ENCODE measurements at places on chromosomes 2 and 18.

DNA sequence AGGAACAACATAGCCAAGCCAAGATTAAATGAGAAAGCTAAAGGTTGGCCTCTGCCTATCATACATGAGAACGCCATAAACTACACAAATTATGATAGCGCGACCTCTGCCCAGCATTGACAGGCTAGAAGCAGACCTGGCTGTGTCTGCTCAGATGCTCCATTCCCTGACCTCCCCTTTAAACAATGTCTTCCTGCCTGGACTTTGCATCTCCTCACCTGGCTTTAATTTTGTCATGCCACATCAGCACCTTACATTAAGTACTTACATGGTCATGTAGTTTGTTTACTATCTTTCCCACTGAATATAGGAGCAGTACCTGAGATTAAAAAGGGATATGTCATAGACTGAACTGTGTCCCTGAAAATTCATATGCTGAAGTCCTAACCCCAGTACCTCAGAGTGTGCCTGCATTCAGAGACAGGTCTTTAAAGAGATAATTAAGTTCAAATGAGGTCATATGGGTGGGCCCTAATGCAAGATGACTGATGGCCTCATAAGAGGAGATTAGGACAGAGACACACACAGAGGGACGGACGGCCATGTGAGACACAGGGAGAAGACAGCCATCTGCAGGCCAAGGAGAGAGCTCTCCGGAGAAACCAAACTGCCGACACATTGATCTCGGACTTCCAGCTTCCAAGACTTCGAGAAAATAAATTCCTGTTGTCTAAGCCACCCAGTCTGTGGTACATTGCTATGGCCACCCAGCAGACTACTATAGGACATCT, 103.7 kb downstream of the BIN1 start:
- no peak for DNase-seq

- DNase-seq: peak; percentile 50
Measured at GRCh38 chr18:9771261-9771976, 63.3 kb downstream of the RAB31 start.

- DNase-seq: no peak
Measured at GRCh38 chr2:179991344-179991743, 15.8 kb downstream of the CWC22 start.

GRCh38 chr18:961644-962355, 57.1 kb downstream of the ADCYAP1 start:
- peak; percentile 7 for DNase-seq

GRCh38 chr2:157469726-157470125, 25.8 kb upstream of the CYTIP start:
- no peak for DNase-seq

DNA sequence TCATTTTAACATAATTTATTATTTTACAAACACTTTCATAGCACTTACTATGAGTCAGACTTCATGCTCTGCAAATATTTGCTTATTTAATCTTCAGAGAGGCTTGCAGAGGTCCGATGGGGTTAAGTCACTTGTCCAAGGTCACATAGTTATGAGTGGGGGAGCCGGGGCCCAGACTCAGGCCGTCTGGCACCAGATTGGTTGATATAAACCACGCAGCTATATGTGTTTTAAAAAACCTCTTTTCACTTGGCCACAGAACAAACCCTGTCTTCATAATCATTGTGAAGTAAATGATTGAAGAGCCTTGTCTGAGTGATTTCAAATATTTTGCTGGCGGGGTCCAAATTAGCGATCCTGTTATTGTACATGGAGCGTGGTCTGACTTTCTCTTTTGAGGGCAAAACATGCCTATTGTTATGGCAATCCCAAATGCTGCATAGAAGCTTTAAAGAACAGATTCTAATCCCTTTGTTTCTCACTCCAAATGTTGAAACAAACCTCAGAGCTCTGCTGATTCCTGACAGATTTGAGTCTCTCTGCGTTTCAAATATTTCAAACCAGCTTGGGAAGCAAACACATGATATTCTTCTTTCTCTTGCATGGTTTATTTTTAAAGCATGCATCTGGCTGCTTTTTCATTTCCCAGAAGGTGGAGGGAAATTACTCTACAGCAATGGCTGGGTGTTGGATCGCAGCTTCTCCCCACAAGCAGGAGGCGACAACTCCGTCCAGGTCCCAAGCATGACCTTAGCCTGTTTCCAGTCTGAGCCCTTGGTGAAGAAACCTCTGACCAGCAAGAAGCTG, 142.4 kb downstream of the DDX1 start:
- DNase-seq: no peak

- no peak for DNase-seq
Measured at GRCh38 chr18:61426492-61427053, 93.3 kb downstream of the CDH20 start.

DNA sequence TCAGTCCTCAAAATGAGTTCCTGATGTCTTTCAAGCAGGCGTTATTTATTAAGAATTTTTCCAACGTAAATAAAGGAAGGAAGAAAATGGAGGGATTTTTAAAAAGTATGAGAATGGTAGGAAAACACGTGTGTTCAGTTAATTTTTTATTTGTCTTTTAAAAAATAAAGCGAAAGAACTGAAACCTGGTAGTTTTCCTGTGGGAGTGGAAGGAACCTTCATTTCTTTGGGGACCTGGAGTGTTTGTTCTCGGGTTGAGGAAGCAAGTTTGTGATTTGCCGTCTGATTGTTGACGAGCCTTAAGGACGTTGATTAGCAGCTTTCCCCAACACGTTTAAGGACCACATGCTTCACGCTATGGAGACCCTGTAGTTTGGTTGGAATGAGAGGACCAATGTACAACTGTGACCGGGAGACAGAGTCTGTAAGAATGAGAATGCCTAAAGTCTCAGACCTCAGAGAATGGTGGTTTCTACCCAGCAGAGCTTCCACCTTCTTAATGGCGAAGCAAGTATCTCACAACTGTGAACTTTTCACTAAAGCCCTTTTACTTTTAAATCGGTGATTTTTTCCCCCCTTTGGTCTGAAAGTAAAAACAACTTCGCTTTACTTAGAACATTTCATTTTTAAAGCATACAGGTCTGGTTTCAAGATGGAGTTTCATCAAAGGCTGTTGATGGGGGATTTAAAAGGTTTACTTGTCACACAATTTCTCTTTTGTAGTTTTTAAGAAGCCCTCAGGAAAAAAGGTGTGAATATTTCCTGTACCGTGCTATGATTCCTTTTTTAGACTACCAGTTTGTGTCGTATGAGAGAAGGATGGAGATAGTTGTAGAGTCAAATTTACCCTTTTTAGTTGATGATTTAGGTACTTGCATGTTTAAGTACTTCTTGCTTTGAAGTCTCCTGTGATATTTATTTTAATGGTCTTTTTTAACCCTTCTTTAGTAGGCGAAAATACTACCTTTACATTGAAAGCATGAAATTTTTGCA, 1.4 kb downstream of the TTC39C start:
- DNase-seq: no peak

GRCh38 chr2:71898851-71899681, 248.6 kb downstream of the CYP26B1 start:
- no peak for DNase-seq

GRCh38 chr2:173393186-173393585, 38.5 kb downstream of the CDCA7 start:
- no peak for DNase-seq

- no peak for DNase-seq
Measured at GRCh38 chr18:8610459-8610851, 1.2 kb downstream of the RAB12 start.

- DNase-seq: no peak
Measured at GRCh38 chr2:37682473-37682872, 11.0 kb upstream of the CDC42EP3 start.

GRCh38 chr18:3153107-3153704, 66.6 kb downstream of the MYOM1 start:
- no peak for DNase-seq

GRCh38 chr2:55269645-55269990, 587 bp upstream of the MTIF2 start:
- no peak for DNase-seq

DNA sequence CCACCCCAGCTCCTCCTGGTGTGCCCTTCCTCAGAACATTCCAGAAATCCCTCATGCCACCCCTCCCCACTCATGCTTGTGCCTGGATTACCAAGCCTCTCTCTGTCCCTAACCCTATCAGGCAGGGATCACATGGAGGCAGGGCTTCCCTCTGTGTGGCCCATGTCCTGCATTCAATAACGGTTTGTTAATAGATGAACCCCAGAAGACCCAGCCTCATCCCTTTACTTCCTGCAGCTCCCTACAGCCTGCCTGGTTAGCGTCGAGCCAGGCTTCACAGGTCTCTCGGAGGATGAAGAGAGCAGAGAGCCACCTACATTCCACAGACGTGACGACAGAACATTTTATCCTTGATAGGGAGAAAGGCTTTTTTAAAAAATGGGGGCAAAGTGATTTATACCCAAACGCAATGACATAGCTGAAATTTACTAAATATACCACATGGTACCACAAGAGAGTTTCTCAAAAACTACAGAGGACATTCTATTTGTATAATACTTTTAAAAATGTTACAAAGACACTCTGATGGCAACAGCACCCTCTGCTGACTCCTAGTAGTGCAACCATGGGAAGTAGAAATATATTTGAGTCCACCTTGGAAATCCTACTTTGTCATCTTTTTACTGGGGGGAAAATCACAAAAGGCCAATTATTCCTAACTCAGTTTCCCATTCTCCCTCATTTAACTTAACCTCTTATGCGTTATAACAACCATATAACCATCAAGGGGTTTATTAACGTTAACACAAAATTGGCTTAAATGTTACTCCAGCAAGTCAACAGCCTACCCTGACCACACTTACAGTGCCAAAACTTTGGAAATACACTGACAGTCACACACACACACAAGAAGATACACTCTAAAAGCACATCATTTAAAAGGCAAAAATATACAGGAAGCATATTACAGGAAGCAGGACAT, 30.7 kb downstream of the FBXO15 start:
- no peak for DNase-seq

DNA sequence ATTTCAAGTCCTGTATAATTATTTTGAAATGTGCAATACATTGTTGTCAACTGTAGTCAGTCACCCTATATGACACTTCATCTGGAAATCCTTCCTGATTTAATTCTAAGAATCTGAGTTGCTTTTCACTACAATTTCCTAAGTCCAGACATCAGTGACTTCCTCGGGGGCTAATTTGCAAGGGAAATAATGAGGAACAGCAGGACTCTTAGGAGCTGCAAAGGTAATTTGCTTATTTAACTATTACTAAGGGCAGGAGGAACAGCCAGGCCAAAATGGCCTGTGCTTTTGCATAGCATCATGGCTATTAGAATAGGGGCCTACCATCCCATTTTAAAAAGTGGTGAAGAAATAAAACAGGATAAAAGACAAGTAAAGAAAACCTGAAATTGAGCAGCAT, 178.8 kb downstream of the MC4R start:
- DNase-seq: no peak

DNA sequence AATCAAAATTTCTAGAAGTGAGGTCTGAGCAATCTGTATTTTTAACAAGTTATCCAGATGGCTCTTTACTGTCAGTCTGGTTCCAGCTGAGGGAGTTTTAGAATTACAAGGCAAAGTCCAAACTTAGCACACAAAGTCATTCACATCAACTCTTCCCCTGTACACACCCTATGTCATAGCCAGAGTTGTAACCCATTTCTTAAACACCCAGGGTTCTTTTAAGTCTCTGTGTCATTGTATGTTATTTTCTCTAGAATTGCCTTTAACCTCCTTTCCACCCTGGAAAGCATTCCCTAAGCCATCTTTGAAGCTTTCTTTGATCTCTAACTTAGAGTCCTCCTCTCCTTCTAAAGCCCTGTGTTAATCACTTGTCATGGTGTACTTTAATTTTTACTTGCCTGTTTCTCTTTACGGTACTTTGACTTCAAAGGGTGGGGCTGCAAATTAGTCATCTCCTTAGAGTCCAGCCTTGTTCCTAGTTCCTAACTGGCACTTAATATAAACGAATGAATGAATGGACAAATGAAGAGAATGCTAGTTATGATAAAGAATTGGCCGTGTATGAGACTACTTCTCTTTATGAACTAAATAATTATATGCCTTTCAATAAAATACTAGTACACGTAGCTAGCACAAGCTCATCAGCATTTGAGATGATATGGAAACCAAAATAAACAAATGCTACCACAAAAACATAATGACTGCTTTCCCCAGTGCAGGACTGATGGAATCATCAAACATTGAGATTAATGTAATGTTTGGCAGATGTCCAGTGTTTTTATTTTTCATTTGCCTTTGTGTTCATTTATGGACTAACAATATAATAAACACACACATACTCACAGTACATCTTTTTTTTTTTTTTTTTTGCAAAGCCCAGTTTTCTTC, 11.9 kb upstream of the ACTR3 start:
- no peak for DNase-seq

- no peak for DNase-seq
Measured at GRCh38 chr2:24011250-24012104, 1.6 kb downstream of the MFSD2B start.

GRCh38 chr2:48341551-48342133, 188.3 kb upstream of the STON1 start:
- DNase-seq: no peak

- no peak for DNase-seq
Measured at GRCh38 chr2:9236045-9236344, 29.4 kb downstream of the ASAP2 start.

DNA sequence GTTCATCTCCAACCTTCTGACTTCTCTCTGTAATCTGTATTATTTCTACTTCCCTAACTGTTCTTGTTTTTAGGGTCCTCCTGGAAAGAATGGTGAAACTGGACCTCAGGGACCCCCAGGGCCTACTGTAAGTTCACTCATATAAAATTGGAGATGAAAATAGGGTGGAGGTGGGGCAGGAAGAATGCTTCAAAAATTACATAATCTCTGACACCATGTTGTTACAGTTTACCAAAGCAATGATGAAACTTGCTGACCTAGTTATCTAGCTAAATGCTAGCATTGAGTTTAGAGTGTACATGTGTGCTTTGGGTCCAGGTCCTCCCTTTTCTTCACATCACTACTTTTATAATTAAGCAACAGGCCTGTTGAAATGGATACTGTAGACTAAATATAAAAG, 23.1 kb downstream of the COL3A1 start:
- DNase-seq: no peak

- DNase-seq: no peak
Measured at GRCh38 chr18:56086176-56086575, 498.2 kb upstream of the TCF4 start.

GRCh38 chr2:43080571-43081021, 145.8 kb downstream of the ZFP36L2 start:
- no peak for DNase-seq

- DNase-seq: no peak
Measured at GRCh38 chr2:102074152-102074783, 68.3 kb upstream of the IL1R1 start.

DNA sequence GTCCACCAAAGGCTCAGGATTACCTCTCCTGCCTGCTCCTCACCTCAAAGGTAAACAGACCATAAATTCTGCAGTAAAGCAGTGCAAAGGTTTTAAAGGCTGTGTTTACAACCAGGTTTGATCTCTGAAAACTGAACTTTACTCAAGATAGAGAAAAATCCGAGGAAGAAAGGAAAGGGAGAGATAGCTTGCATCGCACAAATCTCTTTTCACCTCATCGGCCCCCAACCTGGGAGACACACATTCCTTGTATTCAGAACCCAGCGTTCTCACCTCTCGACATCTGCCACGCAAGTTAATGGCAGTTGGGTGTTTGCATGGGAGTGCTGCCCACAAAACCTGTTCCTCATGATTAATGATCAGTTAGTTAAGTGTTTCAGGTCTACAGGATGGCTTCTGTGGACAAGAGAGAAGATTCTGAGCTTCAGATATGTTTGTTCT, 72.6 kb downstream of the GATA6 start:
- DNase-seq: no peak

GRCh38 chr2:232458661-232459418, 2.9 kb downstream of the ALPI start:
- no peak for DNase-seq
